CD14-positive monocyte (primary cell): ENCODE measurements at places on chromosomes 16 and 17.

DNA sequence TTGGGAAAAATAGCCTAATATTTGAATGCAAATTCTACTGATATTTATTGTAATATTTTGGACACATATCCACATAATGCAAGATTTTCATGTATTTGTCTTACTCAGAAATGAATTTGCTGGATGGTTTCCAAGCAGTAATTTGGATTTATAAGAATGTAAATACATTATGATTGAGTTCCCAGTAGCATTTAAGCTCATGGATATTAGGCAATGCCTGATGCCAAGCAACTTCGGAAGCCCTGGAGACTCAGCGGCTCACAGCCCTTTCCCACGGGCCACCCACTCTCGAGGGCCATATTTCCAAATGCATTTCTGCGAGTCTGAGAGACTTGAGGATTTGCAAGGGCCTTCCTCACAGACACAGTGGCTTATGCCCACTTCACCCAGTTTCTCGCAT lies 62.1 kb upstream of the MYOCD start:
- no peak for DNase-seq

DNA sequence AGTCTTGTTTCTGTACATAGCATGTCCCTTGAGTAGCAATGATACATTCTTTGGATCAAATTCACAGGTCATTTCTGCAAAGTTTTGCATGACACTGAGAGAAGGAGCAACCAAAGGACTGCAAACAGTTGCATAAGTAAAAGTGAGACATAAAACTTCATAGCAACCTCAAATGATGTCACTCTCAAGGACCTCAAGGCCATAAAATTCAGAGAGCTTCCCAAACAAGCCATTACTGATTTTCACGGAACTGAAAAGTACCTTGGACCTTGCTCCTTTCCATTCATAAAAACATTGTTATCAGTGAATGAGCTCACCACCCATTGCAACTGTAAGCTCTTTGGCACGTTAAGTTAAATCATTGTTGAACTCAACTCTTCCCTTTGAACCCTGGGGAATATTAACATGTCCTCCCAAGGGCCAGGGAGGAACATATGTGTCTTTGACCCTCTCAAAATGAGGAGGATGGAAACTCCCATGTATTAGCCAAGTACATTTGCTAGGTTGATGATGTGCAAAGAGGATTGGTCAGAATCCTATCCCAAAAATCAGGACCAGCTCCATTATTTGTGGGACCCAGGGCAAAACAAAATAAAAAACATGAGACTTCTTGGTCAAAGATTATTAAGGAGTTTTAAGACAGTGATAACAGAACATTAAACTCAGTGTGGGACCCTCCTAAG lies 275.0 kb upstream of the DYNLRB2 start:
- no peak for DNase-seq

GRCh38 chr17:65103896-65104295 lies 33.3 kb upstream of the RGS9 start:
- DNase-seq = no peak

GRCh38 chr17:65953316-65954147 lies 238.4 kb downstream of the CEP112 start:
- no peak for DNase-seq

- DNase-seq = no peak
Measured at GRCh38 chr16:21523411-21524067, 75.8 kb upstream of the METTL9 start.

DNA sequence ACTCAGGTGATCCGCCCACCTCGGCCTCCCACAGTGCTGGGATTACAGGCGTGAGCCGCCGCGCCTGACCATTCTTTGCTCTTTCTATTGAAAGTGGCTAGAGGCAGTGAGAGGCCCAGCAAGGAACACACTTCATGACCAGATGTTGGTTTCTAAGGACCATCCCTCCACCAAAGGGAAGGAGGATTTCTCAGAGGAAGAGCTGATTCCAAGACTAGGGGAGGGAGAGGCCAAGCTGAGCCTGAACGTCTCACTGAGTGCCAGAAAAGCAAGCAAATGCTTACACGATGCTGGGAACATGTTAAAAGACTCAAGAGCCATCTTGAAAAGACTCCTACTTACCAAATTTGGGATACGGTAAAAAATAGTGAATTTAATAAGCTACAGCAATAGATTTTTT lies 79.2 kb downstream of the MRM3 start:
- DNase-seq = no peak

GRCh38 chr17:67528751-67529436 lies 151.8 kb downstream of the PITPNC1 start:
- DNase-seq = no peak

DNA sequence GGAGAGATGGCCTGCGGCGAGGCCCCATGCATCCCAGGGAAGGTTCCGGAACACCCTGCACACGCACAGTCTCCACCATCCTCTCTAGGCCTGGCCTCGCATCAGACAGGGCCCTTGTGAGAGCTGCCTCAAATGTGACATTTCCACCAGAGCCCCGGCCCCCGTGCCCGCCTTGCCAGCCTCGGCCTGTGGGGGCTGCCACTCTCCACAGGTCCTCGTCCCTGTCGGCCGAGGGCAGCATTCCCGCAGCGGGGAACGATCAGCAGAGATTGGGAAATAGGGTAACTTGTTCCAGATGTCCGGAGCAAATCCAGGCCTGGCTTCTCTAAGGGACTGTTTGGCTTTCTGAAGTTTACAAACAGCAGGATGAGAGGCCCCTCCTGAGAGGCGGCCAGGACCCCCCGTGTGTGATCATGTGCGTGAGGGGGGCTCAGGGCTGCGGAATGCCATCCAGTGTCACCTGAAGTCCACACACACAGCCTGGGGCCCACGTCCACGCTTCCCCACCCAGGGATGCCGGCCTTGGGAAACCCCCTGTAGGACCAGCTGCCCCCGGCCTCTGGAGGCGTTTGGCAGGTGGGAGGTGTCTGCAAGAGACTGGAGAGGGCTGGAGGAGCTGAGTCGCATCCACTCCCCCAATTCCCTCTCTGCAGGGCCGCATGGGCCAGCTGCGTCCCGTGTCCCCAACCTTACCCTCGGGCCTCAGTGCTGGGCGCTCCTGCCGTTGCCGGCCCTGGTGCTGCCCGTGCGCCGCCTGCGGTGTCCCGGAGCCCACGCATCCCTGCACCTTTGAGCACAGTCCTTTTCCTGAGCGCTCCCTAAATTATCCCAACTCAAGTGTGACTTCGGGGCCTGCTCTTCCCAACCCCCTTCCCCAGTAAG lies 70.4 kb downstream of the ZDHHC7 start:
- DNase-seq = no peak

DNA sequence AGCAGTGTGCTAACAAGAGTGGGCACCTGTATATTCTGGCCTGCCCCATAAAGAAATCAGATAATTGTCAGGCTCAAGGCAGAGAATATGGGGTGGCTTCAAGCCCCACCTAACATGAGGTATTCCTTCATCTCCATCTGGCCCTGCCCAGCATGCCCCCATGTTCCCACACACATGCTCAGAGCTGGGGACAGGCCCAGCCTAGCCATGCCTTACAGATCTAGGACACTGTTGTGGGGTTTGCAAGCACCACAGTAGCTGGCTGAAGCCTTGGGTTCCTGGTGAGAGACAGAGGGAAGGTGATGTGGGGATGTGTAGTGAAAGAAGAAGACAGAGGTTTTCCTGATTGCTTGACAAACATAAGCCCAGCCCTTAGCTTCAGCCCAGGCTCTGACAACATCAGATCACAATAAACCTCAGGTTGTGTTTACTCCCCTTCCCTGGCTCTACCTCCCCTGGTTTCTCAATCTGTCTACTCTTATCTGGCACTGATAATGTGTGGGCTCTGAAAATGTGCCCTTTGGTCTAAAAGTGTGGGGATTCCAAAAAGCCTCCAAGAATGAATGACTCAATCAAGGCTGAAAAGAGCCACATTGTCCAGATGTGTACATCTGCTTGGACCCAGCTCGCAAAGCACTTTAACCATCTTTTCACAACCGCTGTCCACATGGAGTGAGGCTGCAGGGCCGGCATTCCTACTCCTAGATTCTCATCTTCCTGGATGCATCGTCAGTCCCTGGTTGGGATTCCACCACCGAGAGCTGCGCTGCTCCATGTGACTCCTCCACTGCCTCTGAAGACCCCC lies 34.4 kb downstream of the CDRT4 start:
- DNase-seq = no peak

DNA sequence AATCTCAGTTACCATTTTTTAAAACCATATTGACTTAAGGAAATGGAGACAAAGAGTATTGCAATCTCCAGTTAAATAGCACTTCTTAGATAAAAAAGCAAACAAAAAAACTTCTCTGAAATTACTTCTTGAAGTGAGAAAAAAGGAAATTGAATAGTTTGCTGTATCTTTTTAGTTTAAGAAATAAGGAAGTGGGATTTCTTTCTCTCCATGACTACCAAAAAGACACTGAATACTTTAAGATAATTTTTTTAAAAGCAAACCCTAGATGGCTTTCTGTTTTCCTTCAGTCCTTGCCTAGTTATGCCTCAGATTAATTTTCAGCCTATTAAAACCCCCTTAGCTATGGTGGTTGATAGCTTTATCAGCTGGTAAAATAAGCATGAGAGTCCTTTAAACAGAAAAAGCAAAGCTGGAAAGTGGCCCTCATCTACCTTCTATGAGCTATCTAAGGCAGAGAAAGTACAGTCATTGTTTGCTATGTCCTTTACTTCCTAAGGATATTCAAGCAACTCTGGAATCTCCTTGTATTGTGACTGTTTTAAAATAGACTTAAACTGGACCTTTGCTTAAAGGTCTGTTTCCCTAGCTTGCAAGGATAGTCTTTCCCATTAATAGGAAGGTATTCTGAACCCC lies 28.6 kb downstream of the TPPP3 start:
- DNase-seq = peak; percentile 24

GRCh38 chr16:361872-362701 lies 8.3 kb downstream of the MRPL28 start:
- peak; percentile 70 for DNase-seq

DNA sequence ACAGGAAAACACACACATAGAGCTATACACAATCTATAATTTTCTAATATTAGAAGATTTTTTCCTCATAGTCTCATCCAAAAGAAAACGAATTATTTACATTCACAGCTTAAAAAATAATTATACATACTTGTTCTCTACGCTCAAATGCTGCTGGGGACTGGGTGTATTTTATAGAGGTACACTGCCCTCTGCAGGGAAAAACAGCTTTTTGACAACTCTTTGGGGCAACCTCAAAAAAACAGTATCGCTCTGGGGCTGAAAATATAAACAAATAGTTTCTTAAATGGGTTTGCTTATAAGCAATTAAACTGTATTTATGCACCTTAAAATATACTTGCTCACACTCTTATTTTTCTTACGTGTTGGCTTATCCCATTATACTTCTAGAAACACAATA lies 261.8 kb upstream of the PSMD7 start:
- DNase-seq = no peak

GRCh38 chr16:13958474-13958873 lies 38.5 kb downstream of the ERCC4 start:
- no peak for DNase-seq

DNA sequence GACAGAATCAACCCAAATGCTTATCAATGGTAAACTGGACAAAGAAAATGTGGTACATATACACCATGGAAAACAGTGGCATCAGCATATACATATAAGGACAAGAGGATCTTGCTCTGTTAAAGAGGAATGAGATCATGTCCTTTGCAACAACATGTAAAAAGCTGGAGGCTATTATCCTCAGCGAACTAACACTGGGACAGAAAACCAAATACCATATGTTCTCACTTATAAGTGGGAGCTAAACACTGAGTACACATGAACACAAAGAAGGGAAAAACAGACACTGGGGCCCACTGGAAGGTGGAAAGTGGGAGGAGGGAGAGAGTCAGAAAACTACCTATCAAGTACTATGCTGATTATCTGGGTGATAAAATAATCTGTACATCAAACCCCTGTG lies 447.3 kb upstream of the MAF start:
- DNase-seq = no peak

GRCh38 chr16:1196494-1196893 lies 28.6 kb downstream of the TPSG1 start:
- no peak for DNase-seq

DNA sequence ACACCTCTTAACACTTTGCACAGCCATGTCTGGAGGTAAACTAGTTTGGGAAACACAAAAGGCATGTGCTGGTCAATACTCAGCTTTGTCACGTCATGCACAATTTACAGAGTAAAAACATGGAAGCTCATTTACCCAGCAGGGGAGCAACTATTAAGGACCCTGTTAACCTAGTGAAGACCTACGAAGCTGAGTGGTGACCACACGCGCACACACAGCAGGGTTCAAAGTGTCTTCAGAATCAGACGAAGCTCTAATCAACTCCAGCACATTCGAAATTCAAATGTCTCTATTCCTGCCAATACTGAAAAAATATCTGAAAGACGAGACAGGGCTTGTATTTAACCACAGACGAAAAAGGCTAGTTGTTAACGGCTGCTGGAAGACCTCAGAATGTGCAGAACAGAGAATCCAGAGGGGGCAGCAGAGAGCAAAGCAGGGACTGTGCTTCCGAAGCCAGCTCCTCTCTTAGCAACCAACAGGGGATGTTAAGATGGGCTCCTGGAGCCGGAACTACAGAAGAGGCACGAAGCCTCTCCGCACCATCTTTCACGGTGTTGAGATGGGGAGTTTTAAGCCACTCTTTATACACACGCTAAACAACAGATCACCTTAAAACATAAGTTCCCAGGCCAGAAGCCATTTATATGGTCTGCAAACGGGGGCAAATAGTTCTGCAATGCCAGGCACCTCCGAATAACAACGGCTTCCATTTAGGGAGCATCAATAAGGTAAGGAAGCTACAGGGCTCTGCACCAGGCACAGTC lies 45.7 kb downstream of the CMTM4 start:
- DNase-seq = peak; percentile 82

DNA sequence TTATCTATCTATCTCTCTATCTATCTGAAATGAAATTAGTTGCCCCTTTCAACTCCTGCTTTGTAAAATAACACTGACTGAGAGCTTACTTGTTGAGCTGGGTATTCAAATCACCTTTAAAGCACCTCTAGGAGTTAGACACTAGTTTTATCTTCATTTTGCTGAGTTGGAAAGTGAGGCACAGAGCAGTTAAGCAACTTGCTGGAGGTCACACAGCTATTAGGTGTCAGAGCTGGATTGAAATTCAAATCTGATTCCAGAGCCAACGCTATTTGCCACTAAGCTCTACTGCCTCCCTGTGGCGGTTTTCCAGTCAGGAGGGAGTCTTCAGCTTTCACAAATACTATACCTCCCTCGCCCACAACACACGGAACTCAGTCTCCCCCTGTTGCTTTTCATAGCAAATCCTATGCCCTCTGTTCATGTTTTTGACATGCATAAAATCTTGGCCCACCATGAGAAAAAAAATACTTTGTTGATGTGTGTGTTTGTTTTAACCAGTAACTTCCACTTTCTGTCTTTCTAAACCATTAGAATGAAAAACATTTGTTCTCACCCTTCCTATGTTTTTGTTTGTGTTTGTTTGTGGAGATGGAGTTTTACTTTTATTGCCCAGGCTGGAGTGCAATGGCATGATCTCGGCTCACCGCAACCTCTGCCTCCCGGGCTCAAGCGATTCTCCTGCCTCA lies 74.8 kb upstream of the SMURF2 start:
- DNase-seq = peak; percentile 6

DNA sequence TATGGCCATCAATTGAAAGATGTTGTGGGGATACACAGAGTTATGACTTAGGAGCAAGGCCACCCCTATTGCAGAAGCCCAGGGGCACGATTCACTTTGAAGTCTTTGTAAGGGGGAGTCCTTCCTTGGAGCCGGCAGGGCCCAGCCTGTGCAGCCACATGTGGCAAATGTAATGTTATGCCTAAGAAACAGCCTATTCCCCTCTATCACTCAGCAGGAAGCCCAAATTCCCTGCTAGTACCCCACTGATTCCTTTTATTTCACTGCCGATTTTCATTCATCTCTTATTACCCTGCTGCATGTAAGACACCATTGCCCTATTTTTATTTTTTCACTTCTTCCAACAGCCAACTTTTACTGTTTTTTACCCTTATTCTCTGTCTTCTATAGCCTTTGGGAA lies 233.2 kb downstream of the PMP22 start:
- DNase-seq = no peak

GRCh38 chr17:36937001-36937958 lies at the start of gene LHX1:
LHX1 (plus strand) TSS chr17:36937475; CDS start chr17:36938198, 723 bp downstream.
- DNase-seq = no peak
